ENCODE measurements at places on chromosomes 7 and 10.
A peak's percentile ranks its signal among the peaks of the same experiment; 100 is the strongest.

GRCh38 chr10:114649217-114649903, 8.7 kb downstream of the ABLIM1 start:
- DNase-seq: no peak

- no peak for DNase-seq
Measured at GRCh38 chr10:18664841-18665478, 5.7 kb downstream of the ARL5B start.

GRCh38 chr10:132100091-132100481, 34.3 kb downstream of the JAKMIP3 start:
- DNase-seq: no peak

DNA sequence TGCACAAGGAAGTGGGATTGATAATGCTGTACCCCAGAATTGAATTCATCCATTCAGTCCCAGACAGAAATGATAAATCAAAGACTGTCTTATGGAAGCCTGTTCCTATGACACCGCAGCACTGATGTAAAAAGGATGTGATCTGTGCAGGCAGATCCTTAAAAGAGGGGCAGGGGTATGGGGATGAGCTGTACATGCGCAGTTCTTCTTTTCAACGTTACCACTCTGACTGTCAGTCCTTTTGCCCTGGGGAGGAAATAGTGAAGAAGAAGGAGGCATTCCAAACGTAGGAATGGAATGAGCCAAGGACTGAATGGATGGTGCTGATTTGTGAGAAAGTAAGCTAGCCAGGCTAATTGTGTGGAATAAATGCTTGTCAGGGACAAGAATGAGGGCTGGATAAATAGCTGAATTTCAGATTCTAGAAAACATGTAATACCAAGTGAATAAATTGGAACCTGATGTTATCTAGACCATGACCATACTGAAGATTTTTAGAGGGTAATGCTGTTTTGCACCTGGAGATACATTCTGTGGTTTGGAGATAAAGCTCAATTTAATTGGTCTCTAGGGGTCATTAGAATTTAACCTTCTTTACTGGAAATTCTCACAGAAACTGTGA, 509.3 kb downstream of the SORCS3 start:
- no peak for DNase-seq

DNA sequence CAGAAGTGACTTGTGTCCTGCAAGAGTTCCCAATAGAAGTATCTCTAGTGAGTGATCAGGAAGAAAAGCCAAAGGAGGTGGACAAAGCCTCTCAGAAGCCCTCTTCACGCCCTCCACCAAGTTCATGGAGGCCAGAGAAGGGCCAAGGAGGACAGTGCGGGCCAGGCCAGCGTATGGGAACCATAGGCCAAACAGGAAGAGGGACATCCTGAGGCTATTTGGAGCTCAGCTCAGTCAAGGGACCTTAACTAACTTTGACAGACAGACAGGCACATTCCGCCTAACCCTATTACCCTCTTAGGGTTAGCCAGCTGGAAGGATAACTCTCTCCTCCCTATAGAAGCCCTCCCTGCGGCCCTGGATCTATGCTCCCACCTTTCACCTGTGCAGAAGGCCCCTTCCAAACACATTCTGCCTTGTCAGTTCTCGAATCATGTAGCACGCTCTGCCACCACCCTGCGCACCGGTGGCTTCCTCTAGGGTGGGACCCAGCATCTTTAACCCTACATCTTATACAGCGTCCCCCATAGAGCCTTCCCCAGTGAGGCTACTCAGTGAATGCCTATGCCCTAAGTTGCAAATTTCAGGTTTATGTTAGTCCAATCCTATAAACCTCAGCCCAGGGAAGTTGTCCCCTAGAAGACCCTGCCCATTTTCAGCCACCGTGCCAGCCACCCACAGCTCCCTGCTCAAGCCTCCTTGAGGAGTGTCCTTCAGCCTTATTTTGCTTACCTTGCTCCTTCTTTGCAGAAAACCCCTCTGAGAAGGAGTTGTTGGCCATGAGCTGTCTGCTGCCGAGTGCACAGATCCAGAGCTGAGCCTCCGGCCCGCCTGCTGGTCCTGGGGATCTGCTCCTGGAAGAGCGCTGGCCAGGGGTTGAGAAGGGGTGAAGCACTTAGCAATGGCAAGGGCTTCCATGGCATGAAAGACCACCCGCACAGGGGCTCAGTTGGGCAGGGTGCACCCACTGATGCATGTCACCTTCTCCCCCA, 36.9 kb downstream of the FRMPD2 start:
- DNase-seq: no peak

DNA sequence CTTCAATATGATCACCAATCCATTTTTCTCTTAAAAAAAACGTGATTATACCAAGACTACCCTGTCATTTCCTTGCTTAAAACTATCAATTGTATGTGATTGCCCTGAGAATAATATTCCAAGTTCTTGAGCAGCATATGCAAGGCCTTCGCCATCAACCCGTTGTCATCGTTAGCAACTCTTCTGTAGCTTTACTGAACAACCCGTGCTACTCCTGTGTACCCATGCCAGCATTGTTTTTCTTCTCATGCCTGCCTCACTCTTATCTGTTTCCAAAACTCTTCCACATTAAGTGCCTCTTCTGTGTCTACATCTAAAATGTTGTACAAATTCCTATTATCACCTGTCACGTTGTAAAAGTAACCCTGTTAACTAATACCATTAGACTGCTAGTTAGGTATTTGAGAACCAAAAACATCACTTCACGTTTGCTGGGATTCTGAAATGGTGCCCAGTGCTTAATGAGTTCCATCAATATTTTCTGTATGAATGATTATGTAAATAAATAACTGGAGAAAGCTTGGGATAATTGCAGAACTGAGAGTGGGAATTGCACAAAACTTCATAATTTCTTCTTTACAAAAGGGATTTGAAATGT, 10.5 kb downstream of the CAV2 start:
- no peak for DNase-seq

DNA sequence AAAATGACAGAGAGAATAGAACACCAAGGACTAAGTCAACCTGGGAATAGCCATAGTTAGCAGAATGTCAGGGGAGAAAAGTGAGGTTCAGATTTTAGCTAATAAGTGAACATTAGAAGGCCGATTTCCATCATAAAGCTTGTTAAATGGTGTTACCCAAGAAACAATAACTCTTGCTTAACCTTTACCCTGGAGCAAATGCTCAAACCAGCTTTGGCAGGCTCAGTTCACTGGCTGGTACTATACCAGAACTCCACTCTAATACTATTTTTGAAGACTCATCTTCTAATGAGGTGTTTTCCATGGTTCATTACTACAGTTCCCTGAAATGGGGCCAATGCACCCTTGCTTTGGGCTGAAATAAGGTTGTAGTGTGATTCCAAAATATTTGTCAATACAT, 61.3 kb downstream of the RNLS start:
- no peak for DNase-seq

DNA sequence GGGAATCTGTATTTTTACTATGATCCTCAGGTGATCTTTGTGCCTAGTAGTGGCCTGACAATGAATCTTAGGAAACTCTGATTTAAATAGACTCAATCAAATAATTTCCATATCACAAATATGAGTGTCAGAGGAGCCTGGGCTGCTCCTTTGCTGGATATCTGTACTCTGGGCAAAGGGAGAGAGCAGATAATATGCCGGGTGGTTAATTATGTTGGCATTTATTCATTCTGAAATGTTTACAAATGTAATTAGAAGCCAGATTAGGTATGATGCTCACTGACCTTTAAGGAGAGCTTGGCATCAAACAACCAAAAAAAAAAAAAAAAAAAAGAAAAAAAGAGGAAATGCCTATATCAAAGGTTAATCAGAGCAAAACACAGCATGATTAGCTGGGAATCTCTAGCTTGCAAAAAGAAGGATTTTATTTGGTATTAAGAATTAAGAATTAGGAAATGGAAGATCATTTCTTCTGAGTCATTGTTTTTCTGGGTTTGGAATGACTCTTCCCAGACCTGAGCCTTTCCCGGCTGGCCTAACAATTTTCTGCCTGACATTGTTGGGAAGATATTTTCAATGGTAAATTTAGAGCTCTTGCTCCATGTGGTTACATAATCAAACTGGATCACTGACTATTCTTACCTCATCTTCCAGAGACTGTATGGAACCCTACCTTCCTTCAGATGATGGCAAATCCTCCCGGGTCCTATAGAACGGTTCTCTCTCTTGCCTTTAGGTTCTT, 365.3 kb downstream of the REEP3 start:
- DNase-seq: no peak

DNA sequence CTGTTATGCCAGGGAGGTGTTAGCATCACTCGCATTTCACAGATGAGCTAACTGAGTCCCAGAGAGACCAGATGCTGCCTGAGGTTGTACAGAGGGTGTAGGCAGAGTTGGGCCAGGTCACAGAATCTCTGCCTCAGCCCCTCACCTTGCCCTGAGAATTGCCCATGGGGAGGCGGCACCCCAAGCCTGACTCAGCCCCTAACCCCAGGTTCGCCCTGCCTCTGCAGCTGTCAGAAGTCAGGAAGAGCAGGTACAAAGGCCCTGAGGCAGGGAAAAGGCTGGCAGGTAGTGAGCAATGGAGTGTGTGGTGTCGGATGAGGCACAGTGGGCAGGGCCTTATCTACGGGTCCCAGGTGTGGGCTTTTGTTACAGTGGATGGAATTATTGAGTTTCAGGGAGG, 79.4 kb downstream of the MYL10 start:
- DNase-seq: no peak

GRCh38 chr7:42012786-42013360, 224.1 kb downstream of the GLI3 start:
- DNase-seq: no peak

DNA sequence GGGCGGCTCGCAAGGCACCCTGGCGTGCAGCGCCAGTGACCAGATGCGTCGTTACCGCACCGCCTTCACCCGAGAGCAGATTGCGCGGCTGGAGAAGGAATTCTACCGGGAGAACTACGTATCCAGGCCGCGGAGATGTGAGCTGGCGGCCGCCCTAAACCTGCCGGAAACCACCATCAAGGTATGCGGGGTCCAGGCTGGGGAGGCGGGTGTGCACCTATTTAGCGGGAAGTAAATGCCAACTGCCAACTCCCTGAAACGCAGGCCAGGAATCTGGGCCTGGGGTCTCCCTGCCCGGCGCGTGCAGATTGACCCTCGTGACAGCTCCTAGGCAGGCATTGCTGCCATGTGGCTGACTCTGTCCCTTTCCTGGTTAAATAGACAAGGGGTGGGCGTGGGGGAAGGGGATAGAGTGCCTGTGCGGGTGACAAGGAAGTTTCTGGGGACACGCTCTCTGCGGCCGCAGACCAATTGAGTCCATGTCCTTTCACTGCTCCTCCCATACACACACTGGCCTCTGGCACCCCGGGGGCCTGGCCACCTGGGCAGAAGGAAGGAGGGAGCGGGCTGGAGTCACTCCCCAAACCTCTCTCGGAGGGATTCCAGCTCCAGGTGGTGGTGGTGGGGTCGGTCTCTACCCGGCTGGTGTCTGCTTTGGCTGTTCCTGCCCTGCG, 2.7 kb downstream of the EVX1 start:
- DNase-seq: peak; percentile 28

DNA sequence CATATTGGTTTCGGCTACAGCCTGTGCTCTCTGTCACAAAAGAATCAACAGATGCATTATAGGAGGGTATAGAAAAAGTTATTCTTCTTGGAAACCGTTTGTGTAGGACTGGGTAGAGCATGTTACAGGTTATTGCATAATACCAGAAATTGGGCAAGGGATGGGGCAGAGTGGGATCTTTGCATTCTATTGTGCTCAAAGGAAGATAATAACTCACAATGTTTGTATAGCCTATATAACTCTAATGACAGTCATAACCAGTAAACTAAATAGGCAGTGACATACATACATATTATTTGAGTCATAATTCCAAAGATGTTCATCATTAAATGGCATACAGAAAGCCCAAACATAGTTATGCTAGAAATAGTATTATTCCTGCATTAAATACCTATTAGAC, 179.7 kb downstream of the XPNPEP1 start:
- no peak for DNase-seq

DNA sequence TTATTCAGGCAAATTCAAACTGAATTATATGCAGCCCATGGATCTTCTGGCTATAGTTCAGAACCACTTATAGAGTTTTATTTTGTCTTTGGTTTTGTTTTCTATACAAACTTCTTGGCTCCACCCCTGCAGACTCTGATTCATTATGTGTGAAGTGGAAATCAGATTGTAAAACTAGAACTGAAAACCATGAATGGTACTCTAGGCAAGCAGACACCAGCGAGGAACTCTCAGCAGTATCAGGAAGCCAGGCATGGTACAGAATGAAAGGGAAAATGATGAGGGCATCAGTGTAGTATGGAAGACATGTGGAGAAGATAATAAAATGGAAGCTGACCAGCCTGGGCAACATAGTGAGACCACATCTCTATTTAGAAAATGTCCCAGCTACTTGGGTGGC, 1026.9 kb upstream of the C7orf33 start:
- no peak for DNase-seq

DNA sequence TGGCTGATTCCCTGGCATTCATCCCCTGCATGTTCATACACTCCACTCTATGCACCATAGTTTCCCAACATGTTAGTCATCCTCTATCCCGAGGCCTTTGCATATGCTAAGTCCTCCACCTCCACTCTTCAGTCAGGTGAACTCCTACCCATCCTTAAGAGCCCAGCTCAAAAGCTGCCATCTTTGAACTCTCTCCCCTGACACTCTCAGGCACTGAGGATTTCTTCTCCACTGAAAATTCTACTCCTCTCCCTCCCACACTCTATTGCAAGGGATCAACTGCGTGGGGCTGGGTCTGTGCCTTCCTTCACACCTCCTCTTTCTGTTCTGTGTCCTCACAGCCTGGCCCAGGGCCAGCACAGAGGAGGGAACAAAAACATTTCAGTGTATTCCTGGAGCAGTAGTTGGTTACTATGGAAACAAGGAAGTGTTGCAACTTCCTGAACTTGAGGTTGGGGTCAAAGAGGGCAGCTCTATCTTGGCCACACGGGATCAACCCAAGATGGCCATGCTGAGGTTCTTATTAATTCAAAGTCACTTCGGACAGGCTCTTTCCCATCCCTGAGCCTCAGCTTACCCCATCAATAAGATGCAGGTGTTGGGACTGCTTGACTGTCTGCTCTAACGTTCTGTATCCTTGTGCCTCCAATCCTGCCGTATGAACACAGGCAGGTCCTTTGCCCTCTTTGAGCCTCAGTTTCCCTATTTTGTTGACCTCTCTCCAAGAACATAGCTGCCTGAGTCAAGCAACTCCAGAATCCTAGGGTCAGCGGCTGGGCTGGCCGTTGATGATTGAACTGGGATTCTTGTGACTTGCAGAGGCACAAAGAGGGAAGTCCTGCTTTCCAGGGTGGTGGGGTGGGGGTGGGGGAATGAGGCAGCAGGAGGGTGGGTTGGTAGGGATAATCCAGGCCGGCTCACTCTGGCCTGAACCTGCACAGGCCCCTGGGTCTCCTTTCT, 15.5 kb downstream of the ZMIZ1 start:
- DNase-seq: no peak

GRCh38 chr10:119511828-119512515, 30.5 kb downstream of the RGS10 start:
- no peak for DNase-seq

GRCh38 chr10:62048470-62048869, 147.0 kb downstream of the ARID5B start:
- no peak for DNase-seq

Measured in GM13977 (cell line).